Substantia nigra (tissue), 51 donors: ENCODE measurements at places on chromosomes 12 and 14.

GRCh38 chr12:112381406-112381882, 787 bp downstream of the HECTD4 start:
- DNase-seq = no peak

DNA sequence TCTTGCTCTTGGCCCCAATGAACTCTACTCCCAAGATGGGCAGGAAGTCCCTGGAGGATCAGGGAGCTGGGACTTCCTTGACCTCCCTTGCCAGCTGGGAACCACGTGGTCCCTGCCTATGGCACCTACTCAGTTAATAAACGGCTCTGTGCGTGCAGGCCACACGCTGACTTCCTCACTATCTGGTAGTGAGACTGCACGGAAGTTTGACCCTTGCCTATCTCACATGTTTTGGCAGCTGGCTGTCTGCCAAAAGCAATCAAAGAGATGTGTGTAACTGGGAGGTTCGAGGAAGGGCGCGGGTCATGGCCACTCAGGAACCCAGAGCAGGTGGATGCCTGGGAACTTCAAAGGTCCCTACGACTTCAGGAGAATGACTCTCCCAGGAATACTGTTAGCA, 57.9 kb downstream of the RFLNA start:
- no peak for DNase-seq

GRCh38 chr14:104353921-104354701, 215.7 kb downstream of the KIF26A start:
- DNase-seq = no peak

DNA sequence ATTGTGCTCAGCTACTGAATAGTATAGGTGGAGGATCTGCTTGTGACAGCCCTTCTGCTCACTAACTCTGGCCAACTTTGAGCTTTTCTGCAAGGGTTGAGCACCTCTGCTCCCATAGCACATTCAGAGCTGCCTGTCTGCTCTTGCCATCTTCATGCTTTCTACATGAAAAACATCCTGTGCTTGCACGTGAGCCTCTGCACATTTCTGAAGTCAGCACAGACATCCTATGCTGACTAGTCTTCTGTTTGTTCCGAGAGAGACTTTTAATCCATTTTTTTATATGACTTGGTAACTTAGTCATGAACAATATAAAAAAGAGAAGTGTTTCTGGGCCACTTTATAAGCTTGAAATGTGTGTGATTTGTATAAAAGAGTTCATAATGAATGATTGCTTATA, 969.3 kb downstream of the TMTC2 start:
- DNase-seq = no peak
